ENCODE measurements at places on chromosomes 1 and 21. TPM values are rescaled to one million over a fixed set of nuclear protein-coding genes. Genes with fewer than 3 reads are reported as not detected.

C1orf94 gene
- total RNA-seq = not detected

PTGER3 gene
- not detected for total RNA-seq

HLX gene
- total RNA-seq = not detected

GRCh38 chr1:20107796-20108195 is 11.5 kb downstream of the PLA2G2D start:
- DNase-seq = no peak

GRCh38 chr21:14712121-14712715 is 166.1 kb upstream of the SAMSN1 start:
- DNase-seq = no peak

- DNase-seq = no peak
Observed at GRCh38 chr1:86821956-86822355, 92.0 kb downstream of the SELENOF start.

DNA sequence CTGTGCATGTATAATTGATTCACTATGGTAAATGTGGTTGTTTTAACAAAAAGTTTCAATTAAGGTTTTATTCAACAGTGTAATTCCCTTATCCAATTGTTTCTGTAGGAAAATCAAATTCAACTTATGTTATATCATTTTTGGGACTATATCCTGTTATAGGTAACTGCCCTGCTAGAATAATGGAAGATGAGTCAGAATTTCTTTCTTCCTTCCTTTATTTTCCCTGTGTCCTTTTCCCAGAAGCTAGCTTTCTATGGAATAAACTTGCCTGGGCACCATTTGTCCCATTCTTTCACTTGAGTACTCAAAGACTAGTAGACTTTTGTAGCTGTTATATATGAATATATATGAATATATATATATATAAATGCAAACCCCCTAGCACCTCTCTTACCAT is 301.3 kb downstream of the TM2D1 start:
- no peak for DNase-seq

DNA sequence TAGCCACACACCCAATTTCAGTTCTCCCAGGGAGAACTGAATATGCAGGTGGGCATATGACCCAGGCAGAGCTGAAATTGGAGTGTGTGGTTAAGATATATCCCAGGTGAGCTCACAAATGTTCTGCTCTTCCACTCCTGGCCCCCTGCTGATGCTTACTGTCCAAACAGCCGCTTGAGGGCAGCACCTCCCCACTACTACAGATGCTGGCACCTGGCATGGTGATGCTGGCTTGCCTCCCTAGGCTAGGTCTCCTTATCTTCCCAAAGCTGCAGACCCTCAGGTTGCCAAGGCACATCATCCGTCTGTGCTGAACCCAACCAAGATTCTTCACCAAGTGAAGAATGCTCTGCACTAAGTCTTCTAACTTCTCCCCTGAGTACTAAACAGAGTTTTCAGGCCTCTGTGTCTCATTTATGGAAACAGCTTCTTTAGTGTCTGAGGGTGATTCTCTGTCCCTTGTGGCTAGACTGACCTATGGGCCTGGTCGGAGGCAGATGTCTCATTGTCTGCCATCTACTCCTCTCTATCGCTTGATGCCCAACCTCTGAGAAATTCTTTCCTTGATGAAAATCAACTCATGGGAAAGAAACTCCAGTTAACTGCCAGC is 27.2 kb downstream of the XCL1 start:
- DNase-seq = peak; percentile 84

- peak; percentile 44 for DNase-seq
Observed at GRCh38 chr1:93874025-93874651, 4.9 kb downstream of the DNTTIP2 start.

- no peak for DNase-seq
Observed at GRCh38 chr1:198892065-198892464, 253.2 kb downstream of the PTPRC start.

GRCh38 chr1:95067062-95067461 is 5.7 kb downstream of the ALG14 start:
- DNase-seq = no peak

DNA sequence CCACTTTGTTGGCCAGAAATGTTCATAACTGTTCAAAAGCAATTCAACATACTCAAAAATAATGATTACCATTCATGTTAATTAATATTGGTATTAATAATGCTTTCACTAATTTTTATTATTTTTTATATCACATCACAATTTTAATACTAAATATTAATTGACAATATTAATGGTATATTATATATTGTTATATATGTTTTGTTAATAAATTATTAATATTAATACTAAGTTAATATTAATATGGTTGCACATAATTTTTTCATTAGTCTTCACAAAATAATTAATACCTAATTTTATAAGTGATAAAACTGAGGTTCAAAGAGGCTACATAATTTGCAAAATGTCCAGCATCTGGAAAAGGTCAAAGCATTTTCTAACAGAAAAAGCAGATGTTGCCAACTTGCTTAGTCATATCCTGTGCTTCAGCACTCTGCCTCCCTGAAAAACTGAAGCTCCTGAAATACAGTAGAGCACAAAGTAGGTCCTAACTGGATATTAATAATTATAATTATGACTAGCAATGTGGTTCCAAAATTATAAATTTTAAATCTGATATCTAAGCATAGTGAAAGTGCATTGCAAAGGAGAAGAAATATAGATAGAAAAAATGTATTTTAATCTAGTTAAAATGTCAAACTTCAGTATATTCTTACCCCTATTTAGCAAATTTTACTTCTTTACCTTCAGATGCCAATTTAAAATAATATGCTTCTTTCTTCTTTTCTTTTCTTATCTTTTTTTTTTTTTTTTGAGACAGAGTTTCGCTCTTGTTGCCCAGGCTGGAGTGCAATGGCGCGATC is 123.2 kb upstream of the TNFSF4 start:
- DNase-seq = no peak

GRCh38 chr1:107228704-107229371 is 88.0 kb downstream of the NTNG1 start:
- DNase-seq = no peak

DNA sequence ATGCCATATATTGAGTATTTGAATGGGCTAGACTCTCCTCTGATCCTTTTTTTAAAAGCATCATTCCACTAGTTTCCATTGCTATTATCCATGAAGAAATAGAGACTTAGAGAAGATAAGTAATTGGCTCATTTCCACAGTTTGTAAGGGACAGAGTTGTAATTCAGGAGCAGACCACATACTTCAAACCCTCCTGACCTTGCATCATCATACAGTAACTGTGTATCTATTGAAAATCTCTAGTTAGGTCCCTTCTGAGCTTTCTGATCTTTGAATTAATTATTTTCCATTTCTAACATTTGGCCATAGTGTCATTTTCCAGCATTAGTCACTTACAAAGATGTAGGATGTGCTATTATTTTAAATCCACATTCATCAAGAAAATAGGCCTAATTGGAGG is 386.5 kb upstream of the ST6GALNAC5 start:
- DNase-seq = no peak

DNA sequence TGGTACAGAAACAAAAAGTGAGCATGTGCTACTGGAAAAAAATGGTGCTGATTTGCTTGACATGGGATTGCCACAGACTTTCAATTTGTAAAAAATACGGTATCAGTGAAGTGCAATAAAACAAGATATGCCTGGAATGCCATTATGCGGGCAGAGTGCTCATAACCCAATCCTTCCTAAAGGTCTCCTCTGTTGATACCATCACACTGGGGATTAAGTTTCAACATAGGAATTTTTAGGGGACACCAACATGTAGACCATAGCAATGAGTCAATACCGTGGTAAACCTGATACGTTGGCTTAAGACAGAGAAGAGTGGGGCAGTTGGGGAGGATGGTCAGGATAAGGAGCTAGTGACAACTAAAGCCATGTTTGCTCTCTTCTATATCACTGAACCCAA is 20.5 kb downstream of the MX1 start:
- DNase-seq = no peak

GRCh38 chr1:155126556-155127104 is 1.0 kb upstream of the EFNA1 start:
- peak; percentile 55 for DNase-seq

GRCh38 chr1:156525071-156525501 is 24.5 kb upstream of the MEF2D start:
- DNase-seq = no peak
